ENCODE measurements at places on chromosomes 7 and 10.
A peak's percentile ranks its signal among the peaks of the same experiment; 100 is the strongest.

DNA sequence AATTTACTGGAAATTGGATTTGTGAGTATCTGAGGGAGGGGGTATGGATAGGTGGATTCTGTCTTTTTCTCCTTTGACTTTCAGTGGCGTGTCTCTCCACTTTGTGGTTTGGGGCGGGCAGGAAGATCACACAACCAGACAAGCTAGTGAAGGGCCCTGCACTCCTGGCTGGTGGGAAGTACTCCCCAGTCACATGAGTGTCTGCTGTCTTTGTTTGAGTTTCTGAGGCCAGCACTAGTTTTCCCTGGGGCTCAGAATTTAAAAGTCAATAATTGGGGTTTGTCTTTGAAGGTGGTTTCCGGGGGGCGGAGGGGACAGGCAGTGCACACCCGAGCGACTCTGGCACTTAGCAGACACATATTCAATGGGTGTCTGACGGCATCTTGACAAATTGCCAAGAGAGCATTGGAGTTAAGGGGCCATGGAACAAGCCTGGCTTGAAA is 120.1 kb downstream of the WDFY4 start:
- DNase-seq = no peak

DNA sequence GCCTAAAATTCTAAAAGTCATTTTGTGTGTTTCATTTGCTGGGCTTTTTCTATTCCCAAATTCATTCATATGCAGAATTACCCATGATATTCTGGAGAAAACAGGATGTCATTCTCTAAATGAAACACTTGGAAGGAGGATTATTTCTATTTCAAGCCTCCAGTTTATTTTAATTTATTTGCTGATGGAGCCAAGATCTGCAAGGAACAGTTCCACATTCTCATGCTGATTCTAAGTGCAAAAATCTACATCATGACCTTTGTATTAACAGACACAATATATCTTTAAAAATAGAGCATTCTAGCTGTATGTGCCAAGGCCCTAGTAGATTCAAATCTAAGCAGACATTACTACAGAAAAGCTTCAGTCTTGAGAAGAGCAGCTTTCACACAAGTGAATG is 51.3 kb upstream of the KCND2 start:
- DNase-seq = no peak

- DNase-seq = peak; percentile 54
Observed at GRCh38 chr7:50330696-50331095, 26.2 kb downstream of the IKZF1 start.

DNA sequence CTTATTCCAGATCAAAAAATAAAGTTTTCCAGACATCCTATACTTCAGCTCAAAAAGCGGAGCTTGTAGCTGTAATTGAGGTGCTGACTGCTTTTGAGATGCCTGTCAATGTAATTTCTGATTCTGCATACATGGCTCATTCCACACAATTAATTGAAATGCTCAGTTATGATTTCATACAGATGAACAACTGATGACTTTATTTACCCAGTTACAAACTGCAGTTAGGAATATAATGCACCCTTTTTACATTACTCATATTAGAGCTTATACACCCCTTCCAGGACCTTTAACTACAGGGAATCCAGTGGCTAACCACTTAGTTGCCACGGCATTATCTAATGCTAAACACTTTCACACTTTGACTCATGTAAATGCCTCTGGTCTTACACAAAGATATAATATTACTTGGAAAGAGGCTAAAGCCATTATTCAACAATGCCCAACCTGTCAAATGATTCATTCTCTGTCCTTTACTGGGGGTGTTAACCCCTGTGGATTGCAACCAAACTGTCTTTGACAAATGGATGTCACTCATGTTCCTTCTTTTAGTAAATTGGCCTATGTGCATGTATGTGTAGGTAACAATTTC is 147.3 kb downstream of the ZNF33B start:
- no peak for DNase-seq

- DNase-seq = no peak
Observed at GRCh38 chr10:130440971-130441370, 304.8 kb downstream of the GLRX3 start.

- no peak for DNase-seq
Observed at GRCh38 chr10:127880557-127880956, 12.2 kb downstream of the CLRN3 start.

GRCh38 chr10:75043256-75044131 is 68.0 kb upstream of the SAMD8 start:
- DNase-seq = peak; percentile 77

- DNase-seq = no peak
Observed at GRCh38 chr7:40133561-40134427, 628 bp downstream of the MPLKIP start.

DNA sequence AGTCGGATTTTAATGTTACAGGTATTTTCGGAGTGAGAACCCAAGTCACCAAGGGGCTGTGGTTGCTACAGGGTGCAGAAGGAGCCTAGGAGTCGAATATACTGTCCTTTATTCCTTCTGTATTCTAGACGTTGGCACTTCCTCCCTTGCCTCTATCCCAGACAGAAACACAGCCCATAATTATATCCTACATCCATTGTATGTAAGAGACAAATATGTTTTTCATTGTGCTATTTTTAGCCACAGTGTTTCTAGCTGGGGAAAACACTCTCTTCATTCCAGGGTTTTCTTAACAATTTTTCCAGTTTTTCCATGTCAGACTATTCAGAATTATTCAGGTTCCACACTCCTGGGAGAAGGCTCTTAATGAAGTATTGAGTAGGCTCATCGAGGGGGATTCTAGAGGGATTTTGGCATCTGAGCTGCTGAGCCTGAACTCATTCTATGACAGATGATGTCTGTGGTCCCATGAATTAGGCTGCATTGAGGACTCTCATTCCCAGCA is 32.6 kb downstream of the KIAA1217 start:
- no peak for DNase-seq

- no peak for DNase-seq
Observed at GRCh38 chr10:78571891-78572290, 496.9 kb upstream of the ZMIZ1 start.

DNA sequence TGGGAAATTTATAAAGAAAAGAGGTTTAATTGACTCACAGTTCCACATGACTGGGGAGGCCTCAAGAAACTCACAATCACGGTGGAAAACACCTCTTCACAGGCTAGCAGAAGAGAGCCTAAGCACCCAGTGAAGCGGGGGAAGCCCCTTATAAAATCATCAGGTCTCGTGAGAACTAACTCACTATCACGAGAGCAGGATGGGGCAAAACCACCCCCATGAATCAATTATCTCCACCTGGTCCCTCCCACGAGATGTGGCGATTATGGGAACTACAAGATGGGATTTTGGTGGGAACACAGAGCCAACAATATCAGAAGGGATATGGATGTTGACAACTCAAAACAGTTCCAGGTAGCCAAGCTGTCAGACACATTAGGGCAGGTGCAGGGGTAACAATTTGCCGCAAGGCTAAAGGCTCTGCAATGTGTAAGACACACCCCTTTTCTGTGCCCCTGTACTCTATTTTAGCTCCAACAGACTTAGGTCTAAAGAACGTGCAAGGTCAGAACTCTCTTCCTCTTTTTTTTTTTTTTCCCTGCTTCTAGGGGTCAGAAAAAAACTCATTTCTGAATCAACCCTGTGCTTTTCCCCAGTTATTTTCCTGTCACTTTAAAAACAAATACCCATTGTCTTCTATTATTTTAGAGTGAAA is 30.7 kb upstream of the RBM20 start:
- peak; percentile 58 for DNase-seq

DNA sequence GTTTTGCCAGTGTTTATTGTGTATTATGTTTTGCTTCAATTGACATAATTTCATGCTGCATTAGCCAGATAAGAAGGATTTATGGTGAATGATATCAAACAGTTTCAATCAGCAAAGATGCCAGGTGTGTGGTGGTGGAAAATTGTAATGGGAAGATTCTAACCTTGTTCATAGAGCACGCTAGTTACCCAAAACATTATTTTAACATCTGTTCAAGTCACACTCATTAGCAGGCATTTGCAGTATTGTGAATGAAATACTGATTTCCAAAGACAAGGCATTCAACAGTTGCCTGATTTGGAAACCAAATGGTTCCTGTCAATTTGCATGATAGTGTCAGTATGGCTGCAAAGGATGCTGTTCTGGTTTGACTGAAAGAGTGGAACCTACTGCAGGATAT is 129.7 kb downstream of the EPC1 start:
- no peak for DNase-seq

- peak; percentile 59 for DNase-seq
Observed at GRCh38 chr10:116742367-116743265, at the start of gene HSPA12A. Gene HSPA12A, minus strand, starts transcription at chr10:116742566. Its CDS starts 97 bp downstream, at chr10:116742469.

DNA sequence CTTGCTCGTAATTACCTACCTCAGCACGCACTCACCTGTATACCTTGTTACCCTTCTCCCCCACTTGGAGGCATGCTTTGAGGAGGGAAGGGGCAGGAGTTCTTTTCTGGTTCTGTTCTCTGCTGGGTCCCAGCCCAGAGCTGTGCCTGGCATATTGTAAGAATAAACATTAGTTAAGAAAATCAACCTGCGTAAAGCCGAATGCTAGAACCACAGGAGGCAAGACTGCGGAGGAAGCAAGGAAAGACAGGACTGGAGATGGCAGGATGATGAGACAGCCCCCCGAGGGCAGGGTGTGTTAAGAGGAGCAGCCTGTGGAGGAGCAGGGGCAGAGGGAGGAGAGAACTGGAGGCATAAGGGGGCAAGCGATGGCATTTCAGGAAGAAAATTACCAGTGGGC is 9.5 kb downstream of the C10orf53 start:
- no peak for DNase-seq

DNA sequence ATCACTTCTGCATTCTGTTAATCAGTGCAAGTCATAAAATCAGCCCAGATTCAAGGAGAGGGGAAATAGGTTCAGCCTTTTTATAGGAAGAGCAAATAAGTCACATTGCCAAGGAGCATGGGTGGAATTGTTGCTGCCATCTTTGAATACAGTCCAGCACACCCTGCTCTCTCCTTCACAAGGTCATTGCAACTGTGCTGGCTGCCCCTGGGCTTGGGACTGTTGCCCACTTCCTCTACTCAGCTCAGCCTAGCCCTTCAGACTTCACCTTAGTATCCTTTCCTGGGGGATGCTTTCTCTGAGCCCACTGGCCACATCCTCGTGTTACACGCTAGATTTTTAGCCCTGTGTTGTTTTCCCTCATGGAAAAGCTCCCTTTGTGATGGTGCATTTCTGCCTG is 527.7 kb downstream of the GALNT17 start:
- DNase-seq = no peak

DNA sequence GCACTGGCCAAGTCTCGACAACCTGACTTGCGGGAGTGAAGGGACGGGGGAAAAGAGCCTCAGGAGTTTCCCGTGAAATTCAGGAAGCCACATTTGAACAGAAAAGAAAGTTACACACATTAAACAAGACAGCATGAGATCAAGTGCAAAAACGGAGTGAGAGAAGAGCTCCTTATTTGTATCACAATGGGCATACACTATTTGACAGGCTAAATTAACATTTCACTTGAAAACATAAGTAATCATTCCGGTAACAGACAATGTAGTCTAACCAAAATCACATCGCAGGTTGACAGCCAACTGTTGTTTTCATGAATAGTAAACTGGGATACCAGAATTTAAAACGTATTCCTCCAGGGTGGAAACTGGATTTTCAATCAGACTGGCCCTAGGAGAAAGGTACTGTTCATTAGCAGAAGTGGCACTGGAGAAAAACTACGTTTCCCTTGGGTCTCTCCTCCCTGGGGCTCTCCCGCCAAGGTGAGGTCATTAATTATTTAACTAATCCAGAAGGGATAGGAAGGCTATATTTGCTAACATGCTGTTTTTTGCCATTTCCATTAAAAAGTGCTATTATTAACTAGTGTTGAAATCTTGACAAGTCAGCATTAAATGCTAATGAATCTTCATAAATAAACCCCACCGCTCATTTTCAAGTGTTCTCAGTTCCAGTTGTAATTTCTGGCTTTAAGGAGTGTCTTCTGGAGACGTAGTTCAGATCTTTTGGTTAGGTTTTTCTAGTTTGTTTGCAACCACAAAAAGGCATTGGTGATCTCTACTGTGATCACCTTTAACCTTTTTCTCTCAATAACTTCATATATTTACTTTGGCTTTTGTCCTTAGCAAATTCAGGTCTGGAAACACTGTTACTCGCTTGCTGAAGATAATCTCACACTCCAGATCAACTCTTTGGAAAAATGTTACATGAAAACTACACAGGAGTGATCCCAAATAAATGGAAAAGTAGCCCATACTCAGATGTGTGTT is 25.1 kb downstream of the RHEB start:
- DNase-seq = no peak

- DNase-seq = no peak
Observed at GRCh38 chr7:131057015-131057793, 270.5 kb upstream of the MKLN1 start.

DNA sequence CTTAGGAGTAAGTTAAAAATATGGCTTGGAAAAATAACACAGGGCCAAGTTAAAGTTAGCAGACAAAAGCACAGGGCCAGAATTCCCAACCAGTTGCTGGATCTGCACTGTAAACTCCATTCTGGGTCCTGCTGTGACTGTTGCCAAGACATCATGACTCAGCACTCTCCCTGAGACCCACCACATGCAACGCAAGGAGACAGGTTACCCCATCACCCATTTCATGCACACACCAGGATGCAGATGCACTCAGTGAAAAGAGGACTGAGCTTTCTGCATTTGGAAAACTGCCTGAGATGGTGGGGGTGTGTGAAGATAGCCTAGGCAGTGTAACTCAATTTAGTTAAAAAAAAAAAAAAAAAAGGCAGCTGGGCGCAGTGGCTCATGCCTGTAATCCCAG is 97.6 kb upstream of the ZNF438 start:
- no peak for DNase-seq

GRCh38 chr10:7492660-7493046 is 81.8 kb upstream of the SFMBT2 start:
- no peak for DNase-seq

DNA sequence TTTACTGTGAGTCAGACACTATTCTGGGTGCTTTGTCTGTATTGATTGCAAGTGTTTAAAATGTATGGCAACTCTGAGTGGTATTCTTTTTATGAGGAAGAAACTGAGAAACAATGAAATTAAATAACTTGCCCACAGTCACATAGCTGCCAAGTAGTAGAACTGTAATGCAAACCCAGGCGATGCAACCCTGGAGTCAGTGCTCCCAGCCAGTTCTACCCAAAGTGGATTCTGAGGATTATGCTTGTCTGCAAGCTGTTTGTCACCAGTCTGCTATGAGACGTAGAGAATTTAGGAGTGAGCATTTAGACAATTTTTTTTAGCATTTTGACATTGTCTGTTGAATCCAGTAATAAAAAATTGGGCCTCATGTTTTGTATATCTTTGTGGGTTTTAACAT is 306.0 kb upstream of the LRGUK start:
- no peak for DNase-seq

- DNase-seq = peak; percentile 20
Observed at GRCh38 chr7:139094030-139094429, 15.5 kb downstream of the ZC3HAV1 start.

GRCh38 chr7:45149606-45150005 is 8.0 kb upstream of the RAMP3 start:
- DNase-seq = no peak

DNA sequence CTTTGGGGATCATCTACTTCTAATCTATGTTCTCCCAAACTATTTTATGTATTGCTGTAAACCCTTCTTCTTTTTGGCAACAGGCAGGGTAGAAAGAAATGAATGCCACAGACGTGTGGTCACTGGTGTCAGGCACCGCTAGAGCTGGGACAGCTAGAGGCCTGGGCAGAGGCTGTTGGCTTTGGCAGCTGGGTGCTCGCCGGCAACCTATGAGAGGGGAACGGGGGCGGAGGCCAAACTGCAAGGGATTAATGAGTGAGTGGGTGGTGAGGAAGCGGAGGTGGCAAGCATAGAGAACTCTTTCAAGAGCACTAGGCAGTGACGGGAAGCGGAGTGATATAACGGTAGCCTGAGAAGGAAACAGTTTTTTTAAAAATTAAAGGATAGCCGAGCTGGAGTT is 78.5 kb downstream of the CREB5 start:
- DNase-seq = no peak

Data from activated CD4-positive, alpha-beta memory T cell treated with anti-CD3 and anti-CD28 coated beads for 36 hours (primary cell).